ENCODE measurements at places on chromosomes 3 and 15.

- DNase-seq: no peak
Observed at GRCh38 chr15:52462806-52463360, 65.8 kb downstream of the MYO5A start.

DNA sequence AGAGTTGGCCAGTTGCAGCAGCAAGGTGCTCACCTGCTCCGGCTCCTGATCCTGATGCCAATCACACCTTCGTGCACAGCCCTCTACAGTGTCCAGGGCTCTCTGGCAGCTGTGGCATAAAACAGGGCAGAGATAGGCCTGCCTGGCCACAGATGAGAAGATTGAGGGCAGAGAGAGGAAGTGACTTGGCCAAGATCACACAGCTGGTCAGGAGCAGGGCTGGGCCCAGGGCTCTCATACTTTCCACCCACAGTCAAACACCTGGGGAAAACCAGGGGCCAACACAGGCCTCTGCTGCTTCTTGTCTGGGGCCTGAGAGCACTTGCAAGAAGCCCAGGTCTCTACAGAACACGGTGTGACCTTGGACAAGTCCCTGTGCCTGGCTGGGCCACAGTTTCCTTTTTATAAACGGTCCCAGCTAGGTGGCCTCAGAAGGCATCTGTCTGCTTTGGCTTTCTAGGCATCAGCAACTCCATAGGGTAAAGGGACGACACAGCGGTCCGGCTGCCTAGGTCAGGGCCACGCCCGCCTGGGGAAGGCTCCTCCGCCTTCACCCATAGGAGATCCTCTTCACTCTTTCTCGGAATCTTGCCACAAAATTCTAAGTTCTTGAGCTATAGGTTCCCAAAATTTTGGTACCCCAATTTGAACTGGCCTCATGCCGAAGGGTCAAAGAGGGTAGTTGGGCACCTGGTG is 3.1 kb downstream of the ATP2B2 start:
- no peak for DNase-seq

GRCh38 chr3:70111411-70111810 is 111.9 kb downstream of the SAMMSON start:
- DNase-seq: no peak

DNA sequence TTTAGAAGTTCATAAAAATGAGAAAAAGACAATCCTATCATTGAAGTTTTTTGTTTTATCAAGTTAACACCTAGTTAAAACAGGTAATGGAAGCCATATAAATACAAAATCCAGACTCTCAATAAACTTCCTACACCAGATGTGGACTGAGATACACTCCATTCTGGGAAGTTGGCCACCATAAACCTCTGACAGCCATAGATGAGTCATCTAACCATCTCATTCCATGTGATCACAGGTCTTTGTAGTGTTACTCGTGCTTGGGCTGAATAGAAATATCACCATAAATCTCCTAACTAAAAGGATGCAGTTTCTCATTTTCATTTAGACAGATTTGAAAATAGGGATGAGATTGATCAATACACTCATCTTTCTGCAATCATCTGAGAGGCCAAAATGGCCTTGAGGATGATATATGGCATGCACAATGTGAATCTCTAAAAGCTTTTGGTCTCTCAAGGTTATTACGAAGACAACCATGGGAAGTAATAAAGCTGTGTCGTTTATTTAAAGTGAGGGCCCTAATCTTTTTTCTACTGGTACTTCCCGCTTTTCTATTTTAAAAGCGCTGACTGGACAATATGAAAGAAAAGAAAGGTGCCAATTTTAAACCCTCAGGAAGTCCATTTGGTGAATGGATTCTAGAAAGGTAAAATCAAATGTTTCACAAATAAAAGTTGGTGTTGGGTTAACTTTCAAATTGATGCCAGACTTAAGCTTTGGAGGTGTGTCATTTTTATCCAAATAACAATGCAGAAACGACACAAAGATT is 155.5 kb downstream of the POLR2M start:
- DNase-seq: no peak

- DNase-seq: no peak
Observed at GRCh38 chr3:11643201-11643603, 513 bp downstream of the VGLL4 start.

DNA sequence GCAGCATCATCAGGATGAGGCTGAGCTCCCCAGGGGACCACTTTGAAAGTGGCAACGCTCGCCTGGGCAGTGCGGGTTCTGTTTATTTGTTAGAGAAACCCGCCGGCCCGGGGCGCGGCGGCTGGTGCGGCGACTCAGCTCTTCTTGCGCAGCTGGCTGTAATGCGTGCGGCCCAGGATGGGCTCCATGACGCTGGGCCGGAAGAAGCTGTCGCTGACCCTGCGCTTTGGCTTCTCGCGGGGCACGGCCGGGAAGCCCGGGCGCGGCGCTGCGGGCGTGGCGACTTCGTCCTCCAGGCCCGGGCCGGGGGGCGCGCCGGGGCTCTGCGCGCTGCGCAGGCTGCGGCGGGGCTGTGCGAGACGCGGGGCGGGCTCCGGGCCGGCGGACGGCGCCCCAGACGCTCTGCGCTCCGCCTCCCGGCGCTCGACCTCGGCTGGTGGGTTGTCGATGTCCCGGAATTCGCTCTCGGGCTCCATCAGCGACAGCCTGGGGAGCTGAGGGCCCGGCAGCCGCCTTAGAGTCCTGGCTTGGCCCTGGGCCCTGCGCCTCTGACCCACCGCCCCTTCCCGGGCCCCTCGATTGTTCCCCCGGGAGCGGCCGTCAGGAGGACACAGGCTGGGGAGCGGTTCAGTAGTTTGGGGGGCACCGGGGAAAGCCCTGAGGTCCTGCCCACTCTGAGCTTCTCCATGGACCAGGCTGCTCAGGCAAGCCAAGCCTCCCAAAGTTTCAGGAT is 10.3 kb upstream of the KIF7 start:
- DNase-seq: no peak

All from stimulated activated CD8-positive, alpha-beta memory T cell treated with anti-CD3 and anti-CD28 coated beads, Interleukin-2, amount 100 ng/mL, for 1 hour (primary cell).